Endodermal cell (in vitro differentiated cells): ENCODE measurements at places on chromosomes 4 and X.

GRCh38 chr4:112113864-112114263 lies 31.4 kb upstream of the FAM241A start:
- H3K4me1 ChIP-seq = no peaks in the 10 kb centered on the region
- H3K27me3 ChIP-seq = peaks cover 7% of the 10 kb centered on the region
- DNase-seq = no peak
- no peaks in the 10 kb centered on the region for H3K36me3 ChIP-seq

GRCh38 chr4:100076753-100077152 lies 113.5 kb downstream of the DDIT4L start:
- no peak overlapping the region for H3K4me3 ChIP-seq
- no peak overlapping the region for H3K27ac ChIP-seq
- H3K4me1 ChIP-seq = no peaks in the 10 kb centered on the region
- H3K36me3 ChIP-seq = no peaks in the 10 kb centered on the region

DNA sequence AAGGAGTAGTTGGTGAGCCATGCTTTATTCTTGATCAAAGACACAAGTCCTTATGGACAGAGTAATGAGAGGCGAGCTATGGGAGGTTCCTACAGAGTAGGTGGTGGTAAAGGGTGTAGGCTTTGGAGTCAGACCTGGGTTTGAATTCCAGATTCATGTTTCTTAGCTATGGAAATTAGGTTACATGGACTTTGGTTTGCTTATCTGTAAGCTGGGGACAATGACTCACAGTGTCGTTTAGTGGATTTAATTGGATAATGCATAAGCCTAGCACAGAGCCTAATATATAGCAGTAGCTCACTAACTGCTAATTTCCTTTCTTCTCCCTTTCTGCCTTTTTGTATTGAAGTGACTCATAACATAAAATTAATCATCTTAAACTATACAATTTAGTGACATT lies 5.0 kb upstream of the TRPC5 start:
- no peaks in the 10 kb centered on the region for H3K36me3 ChIP-seq
- H3K4me3 ChIP-seq = no peak overlapping the region
- no peaks in the 10 kb centered on the region for H3K4me1 ChIP-seq
- peaks cover 2% of the 10 kb centered on the region for H3K27me3 ChIP-seq

GRCh38 chr4:6469898-6470501 lies 2.4 kb downstream of the PPP2R2C start:
- no peaks in the 10 kb centered on the region for H3K36me3 ChIP-seq
- H3K27me3 ChIP-seq = peaks cover 46% of the 10 kb centered on the region
- H3K4me3 ChIP-seq = peak overlapping the region; percentile 61
- H3K27ac ChIP-seq = no peak overlapping the region

GRCh38 chrX:25558137-25558536 lies 542.4 kb upstream of the ARX start:
- no peak overlapping the region for H3K4me3 ChIP-seq
- DNase-seq = no peak
- no peak overlapping the region for H3K27ac ChIP-seq
- no peaks in the 10 kb centered on the region for H3K36me3 ChIP-seq
- no peaks in the 10 kb centered on the region for H3K4me1 ChIP-seq

DNA sequence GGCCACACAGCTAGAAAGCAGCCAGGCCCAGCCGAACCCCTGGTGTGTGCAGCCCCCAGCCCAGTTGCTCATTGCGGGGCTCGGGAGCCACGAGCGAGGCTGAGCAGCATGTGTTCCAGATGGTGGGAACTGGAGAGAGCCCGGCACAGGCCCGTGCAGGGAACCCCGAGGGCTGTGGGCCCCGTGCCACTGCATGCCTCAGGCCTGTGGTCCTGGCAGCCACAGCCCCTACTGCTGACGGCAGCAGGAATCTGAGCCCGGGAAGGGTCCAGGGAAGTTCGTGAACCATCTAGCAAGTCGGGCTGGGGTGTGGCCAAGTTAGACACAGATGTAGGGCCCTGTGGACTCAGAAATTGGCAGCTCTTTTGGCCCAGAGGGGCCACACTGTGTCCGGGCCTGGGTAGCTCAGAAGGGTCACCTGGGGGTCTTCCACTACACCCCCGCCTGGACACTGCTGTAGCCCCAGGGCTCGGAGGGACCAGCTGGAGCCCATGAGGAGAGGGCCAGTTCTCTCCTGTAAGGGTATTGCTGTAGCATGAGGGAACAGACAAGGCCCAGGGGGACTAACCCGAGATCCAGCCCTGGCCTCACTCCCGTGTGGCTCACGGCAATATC lies 12.1 kb downstream of the HTRA3 start:
- no peaks in the 10 kb centered on the region for H3K4me1 ChIP-seq
- no peak for DNase-seq
- no peak overlapping the region for H3K27ac ChIP-seq
- no peaks in the 10 kb centered on the region for H3K27me3 ChIP-seq
- H3K4me3 ChIP-seq = no peak overlapping the region
- H3K36me3 ChIP-seq = no peaks in the 10 kb centered on the region

DNA sequence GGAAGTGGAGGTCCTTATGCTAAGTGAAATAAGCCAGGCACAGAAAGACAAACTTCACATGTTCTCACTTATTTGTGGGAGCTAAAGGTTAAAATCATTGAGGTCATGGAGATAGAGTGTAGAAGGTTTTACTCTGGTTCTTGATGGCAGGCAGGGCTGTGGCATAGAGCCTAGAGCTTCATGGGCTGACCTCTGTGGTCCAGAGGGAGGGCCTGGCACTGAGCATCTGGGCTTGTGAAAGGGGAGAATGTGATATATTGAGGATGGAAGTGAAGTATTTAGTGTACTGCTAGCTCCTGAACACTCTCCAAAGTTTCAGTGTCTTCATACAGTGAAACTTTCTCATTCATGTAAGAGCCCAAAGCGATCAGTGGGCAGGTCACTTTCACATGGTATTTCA lies 71.3 kb upstream of the ANXA3 start:
- DNase-seq = no peak
- H3K27me3 ChIP-seq = no peaks in the 10 kb centered on the region
- no peak overlapping the region for H3K4me3 ChIP-seq
- no peak overlapping the region for H3K27ac ChIP-seq
- no peaks in the 10 kb centered on the region for H3K4me1 ChIP-seq
- peaks cover 67% of the 10 kb centered on the region for H3K36me3 ChIP-seq

GRCh38 chr4:146073517-146073916 lies 102.0 kb upstream of the LSM6 start:
- H3K4me1 ChIP-seq = no peaks in the 10 kb centered on the region
- no peak overlapping the region for H3K27ac ChIP-seq
- H3K4me3 ChIP-seq = no peak overlapping the region
- no peaks in the 10 kb centered on the region for H3K27me3 ChIP-seq
- no peaks in the 10 kb centered on the region for H3K36me3 ChIP-seq
